Stimulated activated CD4-positive, alpha-beta T cell treated with anti-CD3 and anti-CD28 coated beads, Interleukin-1b, Interleukin-23, amount 100 ng/mL, for 1 hour (primary cell): ENCODE measurements at places on chromosomes 11 and 22.
A peak's percentile ranks its signal among the peaks of the same experiment; 100 is the strongest.

- no peak for DNase-seq
Observed at GRCh38 chr11:121894581-121894980, 221.4 kb downstream of the BLID start.

DNA sequence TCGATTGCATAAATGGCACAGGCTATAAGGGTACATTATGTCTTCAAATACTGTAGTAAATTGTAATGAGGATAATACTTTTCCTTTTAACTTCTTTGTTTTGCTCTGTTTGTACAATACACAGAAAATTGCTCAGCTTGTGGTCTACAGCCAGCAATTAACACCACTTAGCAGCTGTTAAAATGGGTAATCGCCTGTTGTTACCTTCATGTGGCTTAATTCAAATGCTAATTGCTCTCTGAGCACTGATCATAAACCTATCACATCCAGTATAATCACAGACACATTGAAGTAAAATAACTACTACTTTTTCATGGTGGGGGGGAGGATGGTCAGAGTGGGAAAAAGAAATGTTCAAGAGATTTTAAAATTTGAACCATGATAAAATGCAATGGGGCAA lies 1164.1 kb upstream of the CNTN5 start:
- no peak for DNase-seq

DNA sequence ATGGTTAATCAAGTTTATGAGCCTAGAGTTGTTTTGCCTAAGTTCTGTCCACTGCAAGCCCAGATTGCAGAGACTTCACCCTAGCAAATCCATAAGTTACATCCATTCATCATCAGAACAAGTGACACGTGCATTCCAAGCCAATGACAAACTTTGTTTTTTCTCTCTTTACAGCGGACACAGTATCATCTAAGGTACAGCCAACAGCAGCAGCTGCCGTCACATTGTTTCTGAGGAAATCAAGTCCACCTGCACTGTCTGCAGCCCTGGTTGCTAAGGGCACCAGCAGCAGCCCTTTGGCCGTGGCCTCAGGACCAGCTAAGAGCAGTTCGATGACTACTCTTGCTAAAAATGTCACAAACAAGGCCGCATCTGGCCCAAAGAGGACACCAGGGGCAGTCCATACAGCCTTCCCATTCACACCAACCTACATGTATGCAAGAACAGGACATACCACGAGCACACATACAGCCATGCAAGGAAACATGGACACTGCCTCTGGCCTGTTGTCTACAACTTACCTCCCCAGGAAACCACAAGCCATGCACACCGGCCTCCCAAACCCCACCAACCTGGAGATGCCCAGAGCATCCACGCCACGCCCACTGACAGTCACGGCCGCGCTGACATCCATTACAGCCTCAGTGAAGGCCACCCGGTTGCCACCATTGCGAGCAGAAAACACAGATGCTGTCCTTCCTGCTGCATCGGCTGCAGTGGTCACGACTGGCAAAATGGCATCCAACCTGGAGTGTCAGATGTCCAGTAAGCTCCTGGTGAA lies 155.8 kb downstream of the C11orf91 start:
- DNase-seq = no peak

DNA sequence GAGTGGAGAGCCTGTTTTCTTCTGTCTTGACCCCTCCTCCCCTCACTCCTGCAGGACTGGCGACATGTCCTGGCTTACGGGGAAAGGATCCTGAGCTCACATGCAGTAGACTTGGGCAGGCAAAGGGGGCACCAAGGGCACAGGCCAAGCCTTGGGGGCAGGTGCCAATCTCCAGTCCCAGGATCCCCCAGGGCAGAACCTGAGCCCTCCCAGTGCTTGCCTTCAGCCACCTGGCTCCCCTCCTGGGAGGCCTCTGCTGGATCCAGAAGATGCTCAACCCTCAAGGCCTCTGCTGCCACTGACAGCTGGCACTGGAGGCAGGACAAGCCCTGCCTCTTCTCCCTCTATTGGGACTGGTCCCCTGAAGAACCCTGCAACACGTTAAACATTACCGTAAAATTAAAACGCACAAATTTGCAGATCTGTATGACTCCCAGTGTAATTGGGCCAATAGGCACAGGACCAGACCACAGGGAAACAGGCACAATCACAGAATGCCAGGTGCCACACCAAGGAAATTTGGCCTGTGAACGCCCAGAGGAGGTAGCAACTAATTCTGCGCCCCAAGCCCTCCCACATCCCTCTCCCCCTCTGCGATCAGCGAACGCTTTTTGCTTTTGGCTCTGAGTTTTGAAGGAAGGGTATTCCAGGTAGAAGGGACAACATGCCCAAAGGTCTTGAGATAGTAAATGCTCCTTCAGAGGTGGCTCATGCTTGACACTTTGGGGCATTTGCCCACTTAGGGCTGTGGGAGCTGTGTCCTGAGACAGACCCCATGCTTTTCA lies 967 bp upstream of the LZTR1 start:
- DNase-seq = no peak

DNA sequence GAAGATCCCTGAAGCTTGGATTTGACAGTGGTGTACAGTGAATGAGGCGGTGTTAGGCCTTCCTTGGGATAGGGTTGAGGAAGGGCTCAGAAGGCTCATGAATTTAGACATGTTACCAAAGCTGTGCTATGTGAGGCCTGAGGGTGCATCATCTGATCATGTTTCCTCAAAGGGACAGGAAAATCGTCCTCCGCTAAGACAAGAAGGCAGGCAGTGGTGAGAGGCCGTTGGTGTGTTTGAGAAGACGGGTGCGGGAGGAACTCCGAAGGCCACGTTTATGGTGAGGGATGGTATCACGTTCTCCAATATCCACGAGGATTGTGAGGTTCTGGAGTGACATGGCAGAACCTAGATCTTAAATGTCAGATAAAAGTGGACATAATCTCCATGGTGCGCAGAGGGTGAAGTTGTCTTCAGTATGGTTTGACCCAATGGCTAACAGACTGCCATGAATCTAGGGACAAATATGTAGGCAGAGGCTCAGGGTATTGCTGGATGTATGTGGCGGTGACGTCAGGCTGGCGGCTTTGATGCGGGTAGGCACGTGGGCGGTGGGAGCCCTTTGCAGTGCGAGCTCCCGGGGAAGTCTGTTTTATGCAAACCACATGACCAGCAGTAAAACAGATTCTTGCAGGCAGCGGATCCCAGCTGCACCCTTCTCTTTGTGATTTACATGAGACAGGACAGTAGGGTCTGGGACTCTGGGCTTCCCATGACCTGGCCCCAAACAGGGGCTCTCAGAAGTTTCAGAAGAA lies 242.3 kb upstream of the B3GAT1 start:
- DNase-seq = no peak

- DNase-seq = no peak
Observed at GRCh38 chr11:122758339-122758738, 80.0 kb upstream of the CRTAM start.

GRCh38 chr22:30871391-30872284 lies 96.9 kb downstream of the MORC2 start:
- no peak for DNase-seq

DNA sequence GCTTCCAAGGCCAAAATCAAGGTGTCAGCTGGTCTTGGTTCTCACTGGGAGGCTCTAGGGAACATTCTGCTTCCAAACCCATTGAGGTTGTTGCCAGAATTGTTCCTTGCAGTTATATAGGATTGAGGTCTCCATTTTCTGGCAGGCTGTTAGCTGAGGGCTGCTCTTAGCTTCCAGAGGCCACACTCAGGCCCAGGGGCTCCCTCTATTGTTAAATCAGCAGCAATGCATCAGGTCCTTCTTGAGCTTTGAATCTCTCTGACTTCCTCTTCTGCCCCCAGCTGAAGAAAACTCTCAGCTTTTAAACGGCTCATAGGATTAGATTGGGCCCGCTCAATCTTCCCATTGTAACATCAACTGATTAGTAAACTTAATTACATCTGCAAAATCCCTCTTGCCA lies 39.3 kb upstream of the BSX start:
- no peak for DNase-seq

- DNase-seq = peak; percentile 64
Observed at GRCh38 chr11:74004759-74005615, 3.9 kb downstream of the UCP3 start.

DNA sequence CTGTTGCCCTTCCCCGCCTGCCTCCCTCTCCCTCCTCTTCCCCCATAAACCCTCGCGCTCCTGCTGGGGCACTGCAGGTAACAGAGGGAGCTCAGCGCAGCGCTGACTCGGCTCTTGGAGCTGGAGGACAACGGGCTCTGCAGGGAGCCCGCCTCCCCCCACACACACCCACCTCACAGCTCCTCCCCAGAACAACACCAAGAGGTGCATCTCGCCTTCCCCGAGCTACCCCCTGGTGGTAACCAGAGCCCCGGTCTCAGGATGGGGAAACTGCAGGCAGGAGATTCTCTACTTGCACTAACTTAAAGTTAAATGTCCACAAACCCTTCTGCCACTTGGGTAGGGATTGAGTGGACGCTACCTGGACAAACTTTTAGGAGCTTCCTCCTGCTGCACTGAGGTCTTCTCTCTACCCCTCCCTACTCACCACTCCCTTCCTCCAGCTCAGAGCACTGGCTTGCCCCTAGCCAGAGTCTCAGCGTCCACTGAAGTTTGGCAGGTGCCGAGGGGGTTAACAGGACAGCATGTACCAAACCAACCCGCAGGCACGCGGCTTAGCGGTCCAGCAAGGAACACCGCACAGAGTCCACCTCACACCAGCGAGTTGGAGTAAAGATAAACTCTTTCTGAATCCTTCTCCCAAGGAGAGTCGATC lies 4.0 kb upstream of the SCN4B start:
- no peak for DNase-seq

DNA sequence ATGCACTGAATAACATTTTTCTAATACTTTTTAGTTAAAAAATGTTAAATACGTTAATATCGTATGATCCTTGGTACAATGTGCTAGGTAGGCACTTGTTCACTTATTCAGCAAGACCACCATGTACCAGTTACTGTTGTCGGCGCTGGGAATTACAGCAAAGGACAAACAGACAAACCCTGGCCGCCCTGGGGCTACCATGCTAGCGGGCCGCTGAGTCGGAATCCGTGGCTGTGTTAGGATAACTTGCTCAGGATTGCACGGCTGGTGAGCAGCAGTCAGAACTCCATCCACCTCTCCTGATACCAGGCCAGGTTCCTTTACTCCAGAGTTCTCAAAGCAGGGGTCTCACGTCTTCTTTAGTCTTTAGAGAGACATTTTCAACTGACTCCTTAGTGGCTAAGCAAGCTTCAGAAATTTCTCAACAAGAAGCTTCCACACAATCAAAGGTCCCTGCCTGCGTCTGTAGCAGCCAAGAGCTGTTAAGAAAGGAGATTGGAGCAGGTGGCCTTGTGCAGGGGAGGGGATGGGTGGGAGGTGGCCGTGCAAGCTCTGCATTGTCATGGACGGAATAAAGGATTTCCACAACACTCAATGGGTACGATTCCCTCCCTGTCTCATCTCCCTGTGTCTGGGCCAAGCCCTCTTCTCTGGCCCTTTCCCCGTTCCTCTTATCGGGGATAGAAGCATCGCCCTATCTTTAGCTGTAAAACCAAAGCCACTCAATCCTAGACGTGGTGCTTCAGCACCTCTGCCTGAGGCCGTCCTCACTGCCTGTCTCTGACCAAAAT lies 39.8 kb upstream of the NNMT start:
- no peak for DNase-seq

DNA sequence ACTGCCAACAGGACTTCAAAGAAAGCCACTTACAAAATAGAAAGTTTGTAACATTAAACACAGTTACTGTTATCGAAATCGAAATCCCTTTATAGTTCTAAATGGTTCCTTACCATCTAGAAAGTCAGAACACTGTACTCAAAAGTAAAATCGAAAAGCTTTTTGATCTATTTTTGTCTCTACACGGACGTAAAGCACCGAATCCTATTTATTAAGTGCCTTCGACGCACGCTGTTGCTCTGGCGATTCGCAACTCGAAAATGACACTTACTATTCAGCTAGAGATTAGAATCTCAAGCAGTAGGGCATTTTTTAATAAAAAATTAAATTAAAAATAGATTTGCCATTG lies 78.3 kb downstream of the LARGE1 start:
- DNase-seq = no peak

- DNase-seq = no peak
Observed at GRCh38 chr11:100890789-100891188, 203.7 kb downstream of the ARHGAP42 start.

DNA sequence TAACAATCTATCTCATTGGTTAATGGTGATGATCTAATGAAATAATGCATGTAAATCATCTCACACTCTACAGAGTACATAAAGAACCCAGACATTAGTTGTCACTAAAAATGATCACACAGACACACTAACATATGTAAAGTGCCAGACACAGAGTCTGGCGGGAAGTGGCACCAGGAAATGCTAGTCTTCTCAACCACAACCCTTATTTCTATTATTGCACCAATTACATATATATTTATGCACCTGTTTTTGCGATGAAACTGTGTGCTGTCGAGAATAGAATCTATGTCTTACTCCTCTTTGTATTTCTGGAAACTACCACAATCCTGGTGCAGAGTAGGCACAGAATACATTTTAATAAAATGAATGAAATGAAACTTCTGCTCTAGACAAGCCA lies 25.9 kb upstream of the POU2AF3 start:
- DNase-seq = no peak
